ENCODE measurements at places on chromosomes 16 and 17.

DNA sequence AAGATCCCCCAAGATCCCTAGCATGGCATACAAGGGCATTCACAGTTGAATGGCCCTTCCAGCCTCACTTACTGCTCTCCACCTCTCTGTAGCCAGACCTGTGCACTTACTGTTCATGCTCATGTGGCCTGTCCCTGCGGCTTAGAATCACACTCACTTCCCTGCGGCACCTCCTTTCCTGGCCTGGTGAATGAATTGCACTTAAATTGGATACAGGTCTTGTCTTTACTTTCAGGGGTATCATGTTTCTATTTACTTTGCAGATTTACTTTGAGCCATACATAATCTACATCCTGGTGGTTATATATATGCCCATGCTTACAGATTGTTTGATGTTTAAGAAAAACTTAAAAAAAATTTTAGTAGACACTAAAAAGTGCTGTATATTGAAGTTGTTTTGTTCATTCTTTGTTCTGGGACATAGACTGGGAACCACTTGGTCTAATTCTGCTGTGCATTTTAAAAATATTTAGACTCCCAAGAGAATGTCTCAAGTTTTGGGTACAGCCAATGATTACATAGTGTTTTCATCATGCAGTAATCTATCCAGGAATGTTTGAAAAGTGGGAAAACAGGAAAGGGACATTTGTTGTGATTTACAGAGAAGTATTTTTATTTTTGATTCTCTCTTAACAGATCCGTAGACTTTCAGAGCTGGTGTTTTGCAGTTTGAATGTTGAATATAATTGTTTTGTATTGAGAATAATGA is 63.9 kb downstream of the NUP88 start:
- no peak for DNase-seq

GRCh38 chr17:39591958-39592954 is 15.5 kb downstream of the NEUROD2 start:
- DNase-seq: no peak

- no peak for DNase-seq
Measured at GRCh38 chr17:29787995-29788394, 142.0 kb downstream of the SSH2 start.

DNA sequence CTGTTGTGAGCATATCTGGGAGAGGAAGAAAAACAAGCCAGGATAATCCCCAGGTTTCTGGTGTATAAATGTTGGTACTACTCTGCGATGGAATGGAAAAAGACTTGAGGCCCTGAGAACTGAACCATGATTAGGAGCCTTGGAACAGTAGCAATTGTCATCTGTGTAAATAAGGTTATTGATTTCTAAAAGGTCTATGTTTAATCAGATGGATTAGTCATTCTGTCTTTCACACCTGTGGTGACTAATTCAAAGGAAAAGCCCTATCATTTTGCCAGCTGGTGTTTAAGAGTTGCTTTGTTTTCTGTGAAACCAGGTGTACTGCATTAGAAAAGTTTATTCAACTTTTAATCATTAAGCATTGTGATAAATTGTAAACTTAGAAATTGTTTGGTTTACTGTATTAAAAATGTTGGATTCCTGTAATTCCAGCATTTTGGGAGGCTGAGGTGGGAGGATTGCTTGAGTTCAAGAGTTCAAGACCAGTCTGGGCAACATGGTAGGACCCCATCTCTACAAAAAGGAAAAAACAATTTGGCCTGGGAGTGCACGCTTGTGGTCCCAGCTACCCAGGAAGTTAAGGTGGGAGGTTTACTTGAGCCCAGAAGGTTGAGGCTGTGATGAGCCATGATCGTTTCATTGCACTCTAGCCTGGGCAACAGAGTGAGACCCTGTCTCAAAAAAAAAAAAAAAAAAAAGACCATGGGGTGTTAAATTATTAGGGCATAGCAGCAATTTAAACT is 29.0 kb upstream of the KPNB1 start:
- no peak for DNase-seq

GRCh38 chr16:72271699-72272240 is 99.8 kb upstream of the PMFBP1 start:
- no peak for DNase-seq

- DNase-seq: no peak
Measured at GRCh38 chr16:70630960-70631745, 15.2 kb upstream of the IL34 start.

DNA sequence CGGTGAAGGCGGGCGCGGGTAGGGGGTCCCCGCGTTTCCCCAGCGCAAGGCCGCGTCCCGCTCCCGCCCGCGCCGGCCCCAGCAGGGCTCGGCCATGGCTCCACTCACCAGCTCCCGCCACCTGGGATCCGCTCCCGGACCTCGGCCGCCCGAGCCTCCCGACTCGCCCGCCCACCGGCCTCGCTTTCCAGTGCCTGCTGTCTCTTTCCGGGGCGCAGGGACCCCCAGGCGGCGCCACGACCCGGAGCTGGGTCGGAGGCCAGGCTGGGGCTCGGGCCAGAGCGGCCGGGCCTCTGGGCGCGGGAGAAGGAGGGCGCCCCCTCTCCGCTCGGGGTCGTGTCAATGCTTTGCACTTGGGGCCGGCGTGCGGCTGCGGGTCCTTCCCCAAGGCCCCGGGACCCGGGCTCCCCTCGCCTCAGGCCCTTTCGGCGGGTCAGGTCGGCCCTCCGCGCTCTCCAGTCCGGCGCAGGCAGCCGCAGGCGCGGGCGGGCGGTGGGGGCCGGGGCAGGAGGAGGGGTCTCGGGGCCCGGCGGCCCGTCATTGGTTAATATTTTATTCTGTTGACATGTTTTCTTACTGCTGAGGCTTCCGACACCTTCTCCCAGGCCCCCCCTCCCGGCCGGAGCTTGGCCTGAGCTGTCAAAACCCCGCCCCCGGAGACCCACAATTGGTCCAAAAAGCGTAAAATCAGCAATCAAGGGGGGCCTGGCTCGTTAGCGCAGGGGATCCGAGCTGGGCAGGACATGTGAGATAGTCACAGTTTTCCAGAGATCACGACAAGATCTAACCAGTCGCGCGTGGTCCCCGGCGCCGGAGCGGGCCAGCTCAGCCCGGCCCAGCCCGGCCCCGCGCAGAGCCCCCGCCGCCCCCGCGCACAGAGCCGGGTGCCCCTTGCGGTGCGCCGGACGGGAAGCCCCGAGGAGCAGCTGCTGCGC is at the start of gene TBX2:
Gene TBX2, plus strand, starts transcription at position 713 of the 935 bp plus-strand sequence. CDS start 334 bp downstream, outside the sequence.
- no peak for DNase-seq

GRCh38 chr16:1159325-1159972 is 6.5 kb downstream of the CACNA1H start:
- DNase-seq: no peak

DNA sequence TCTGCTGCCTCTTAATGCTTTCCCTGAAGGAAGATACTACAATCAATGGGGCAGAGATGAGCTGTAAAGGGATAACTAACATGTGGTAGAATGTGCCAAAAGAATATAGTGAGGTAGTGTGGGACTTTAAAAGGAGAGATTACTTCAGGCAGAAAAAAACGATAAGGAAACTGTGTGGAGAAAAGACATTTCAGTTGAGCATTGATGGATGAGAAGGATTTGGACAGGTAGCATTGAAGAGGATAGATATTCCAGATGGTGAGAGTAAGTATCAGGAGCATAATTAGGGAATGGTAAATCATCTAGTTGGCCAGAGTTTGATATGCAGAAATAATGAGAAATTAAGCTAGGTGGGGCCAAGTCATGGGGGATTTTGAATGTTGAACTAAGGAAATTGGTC is 97.3 kb downstream of the NLK start:
- no peak for DNase-seq

DNA sequence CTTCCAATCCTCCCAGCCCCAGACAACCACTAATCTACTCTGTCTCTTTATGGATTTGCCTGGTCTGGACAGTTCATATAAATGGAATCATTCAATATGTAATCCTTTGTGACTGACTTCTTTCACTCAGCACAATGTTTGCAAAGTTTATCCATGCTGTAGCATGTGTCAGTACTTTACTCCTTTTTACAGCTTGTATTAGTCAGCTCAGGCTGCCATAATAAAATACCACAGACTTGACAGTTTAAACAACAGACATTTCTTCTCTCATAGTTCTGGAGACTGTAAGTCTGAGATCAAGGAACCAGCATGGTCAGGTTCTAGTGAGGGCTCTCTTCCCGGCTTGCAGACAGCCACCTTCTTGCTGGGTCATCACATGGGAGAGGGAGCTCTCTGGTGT is 41.3 kb downstream of the GPRC5B start:
- DNase-seq: no peak

GRCh38 chr16:86854058-86854621 is 275.8 kb downstream of the FOXL1 start:
- no peak for DNase-seq

- no peak for DNase-seq
Measured at GRCh38 chr16:89658221-89658879, 714 bp downstream of the SPATA33 start.

GRCh38 chr16:28534542-28535373 is 4.0 kb downstream of the NUPR1 start:
- DNase-seq: no peak

DNA sequence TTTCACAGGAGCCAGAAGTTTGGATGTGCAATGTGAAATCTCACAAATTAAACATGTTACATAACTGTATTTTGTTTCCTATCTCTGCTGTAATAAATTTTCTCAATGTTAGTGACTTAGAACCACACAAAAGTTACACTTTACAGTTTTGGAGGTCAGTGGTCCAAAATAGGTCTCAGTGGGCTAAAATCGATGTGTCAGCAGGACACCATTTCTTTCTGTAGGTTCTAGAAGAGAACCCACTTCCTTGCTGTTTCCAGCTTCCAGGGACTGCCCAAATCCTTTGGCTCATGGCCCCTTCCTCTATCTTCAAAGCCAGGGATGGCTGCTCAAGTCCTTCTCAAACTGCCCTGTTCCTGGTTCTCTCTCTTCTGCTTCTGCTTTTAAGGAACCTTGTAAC is 252.7 kb downstream of the WWOX start:
- DNase-seq: no peak

DNA sequence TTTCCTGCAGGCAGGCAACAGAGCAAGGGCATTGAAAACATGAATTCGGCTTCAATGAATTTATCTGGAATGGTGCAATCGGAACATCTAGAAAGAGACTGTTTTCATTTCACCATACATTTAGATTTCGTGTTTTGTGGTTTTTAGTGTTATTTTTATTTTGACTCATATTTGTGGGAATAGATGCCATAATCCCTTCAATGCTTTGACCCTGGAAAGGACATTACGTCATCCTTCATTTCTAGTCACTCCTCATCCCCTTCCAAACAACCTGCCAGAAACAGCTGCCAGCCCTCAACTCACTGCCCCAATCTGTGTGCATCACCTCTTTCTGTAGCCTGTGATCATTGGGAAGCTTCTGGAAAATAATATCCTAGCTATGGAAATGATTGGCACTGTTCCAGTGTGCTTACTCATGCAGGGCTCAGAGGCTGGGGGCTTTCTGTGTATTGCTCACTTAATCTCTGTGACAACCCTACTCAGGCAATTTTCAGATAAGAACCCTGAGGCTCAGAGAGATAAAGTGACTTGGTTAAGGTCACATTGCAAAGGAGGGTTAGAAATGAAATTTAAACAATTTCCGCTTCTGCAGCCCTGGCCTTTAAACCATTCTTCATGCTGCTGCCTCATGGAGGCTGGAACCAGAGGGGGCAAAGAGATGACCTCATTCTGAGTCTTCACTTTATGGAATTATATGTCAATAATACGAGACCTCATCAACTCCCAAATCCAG is 9.5 kb upstream of the KSR1 start:
- DNase-seq: no peak
